ENCODE measurements at places on chromosomes 6 and 20.

DNA sequence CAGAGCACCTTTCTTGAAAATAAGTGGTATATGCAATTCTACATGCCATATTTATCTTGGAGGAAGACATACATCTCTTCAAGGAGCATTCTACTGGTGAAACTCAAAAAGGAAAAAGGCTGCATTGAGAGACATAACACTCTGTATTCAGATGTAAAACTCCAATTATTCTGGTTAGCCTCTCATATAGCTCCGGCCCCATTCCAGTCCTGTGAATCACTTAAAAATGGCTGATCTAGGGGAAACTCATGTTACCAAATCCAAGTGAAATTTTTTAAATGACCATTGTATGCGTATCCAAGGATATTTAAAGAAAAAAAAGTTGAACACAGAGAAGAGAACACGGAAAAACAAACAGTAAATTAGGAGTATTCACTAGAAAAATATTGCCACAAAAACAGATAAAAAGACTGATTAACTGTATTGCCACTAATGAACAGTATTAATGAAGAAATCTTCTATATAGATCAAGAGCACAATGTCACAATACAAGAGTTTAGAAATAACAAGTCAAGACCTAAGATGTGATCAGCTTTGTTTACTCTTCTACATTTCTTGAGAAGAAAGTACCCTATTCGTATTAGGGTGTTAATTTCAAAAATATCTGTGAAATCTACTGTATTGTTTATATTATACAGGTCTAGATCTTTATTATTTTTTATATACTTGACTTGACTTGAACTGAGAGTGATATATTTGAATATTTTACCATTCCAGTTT is 124.5 kb upstream of the GJE1 start:
- no peak for DNase-seq

DNA sequence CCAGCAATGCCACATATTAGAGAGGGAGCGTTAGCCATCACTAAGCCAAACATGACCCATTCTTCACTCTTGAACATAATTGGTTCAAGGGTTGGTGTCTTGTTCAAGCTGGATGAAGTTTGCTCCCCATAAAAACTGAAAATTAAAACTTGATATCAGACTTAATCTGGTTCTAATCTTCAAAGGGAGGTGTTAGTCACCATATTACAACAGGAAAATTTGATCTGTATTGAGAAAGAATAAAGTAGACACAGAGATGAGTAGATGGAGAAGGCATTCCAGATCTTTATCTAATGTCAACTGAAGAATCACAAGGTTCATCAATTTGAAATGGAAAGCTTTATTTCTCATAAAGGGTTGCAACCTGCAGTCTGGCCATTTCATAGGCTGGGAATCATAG is 972.8 kb downstream of the HACE1 start:
- DNase-seq, result no peak

DNA sequence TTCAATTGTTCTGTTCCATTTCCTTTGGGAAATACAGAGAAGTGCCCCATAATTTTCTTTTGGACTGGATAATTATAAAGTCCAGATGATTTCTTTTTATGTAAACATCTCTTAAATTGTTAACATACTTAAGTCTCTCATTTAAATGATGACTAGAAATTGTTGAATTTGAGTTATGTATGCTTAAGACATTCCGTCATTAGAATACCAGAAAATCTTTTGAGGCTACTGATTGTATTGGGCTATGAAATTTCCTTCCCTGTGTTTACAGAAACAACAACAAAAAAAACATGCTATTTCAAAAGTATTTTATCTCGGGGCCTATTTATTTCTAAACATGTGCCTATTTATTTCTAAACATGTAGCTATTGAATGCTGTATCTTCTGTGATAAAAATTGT is 125.4 kb downstream of the SH3BGRL2 start:
- DNase-seq, result no peak

DNA sequence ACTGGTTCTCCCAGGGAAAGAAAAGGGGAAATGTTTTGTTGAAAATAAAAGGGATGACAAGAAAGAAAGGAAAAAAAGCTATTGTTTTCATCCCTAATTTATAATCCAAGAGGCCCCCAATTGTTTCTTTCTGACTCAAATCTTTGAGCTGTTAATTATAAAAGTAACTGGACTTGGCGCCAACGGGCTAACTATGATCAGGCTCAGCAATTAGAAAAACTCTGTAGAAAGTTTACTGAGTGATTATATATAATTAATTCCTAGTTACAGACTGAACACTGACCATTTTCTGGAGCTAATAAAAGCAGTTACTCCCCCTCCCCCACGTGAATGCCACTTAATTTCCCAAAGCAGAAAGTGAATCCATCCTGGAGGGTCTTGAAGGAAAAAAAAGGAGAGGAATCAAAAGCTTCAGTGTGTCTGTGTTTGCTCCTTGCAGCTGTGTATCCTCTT is 3.2 kb downstream of the ZMYND8 start:
- no peak for DNase-seq

DNA sequence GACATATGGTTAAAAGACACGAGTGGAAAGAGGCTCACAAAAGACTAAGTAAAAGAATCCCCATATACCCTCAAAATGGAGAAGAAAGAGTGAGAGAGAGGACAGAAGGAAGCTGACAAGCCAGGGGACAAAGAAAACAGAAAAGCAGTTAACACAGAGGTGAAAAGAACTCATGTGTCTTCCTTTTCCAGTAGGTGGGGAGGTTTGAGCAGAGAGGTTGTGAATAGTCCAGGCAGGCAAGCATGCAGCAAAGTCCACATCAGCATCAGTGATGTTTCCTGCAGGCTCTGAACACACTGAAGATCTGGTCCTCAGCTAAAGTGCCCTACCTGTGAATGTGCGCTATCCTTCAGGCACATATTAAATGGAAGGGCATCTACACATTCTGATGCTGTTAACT is 196.5 kb upstream of the IRAK1BP1 start:
- DNase-seq, result no peak

DNA sequence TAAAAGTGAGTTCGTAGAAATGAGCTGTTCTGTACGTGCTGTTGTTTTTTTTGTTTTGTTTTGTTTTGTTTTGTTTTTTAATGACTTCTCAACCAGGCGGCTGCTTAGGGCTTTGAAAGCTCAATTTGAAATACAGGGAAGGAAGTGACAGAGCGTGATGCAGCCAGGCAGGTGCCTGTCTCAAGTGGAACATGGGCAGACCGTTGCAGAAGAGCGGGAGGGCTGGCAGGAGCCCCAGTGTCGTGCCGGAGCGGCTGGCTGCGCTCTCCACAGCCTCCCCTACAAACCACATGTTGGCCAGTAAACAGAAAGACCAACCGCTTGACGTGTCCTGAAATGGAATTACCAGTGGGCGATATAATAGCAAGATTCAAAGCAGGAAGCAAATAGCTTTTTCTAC is 164.9 kb upstream of the RREB1 start:
- peak; percentile 76 for DNase-seq

- peak; percentile 69 for DNase-seq
These were observed 52.1 kb downstream of the RNASET2 start for GRCh38 chr6:166904101-166904746.

DNA sequence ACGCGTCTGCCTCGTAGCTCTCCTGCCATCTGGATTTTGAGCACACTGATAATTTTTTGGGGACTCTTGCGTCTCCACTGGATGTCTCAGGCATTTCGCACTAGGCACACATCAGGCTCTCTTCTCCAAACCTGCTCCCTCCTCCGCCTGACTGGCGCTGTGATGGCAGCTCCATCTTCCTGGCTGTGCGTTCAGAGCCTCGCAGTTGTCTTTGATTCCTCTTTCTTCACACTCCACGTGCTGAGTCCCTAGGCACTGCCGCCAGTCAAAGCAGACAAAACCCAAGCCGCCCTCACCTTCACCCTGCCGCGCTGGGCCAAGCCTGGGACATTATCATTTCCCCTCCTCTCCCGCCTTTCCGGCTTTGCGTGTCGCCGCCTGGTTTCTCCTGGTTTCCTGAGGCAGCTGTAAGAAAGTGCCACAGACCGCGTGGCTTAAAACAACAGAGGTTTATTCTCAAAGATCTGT is 778 bp downstream of the PSMG4 start:
- DNase-seq, result no peak

DNA sequence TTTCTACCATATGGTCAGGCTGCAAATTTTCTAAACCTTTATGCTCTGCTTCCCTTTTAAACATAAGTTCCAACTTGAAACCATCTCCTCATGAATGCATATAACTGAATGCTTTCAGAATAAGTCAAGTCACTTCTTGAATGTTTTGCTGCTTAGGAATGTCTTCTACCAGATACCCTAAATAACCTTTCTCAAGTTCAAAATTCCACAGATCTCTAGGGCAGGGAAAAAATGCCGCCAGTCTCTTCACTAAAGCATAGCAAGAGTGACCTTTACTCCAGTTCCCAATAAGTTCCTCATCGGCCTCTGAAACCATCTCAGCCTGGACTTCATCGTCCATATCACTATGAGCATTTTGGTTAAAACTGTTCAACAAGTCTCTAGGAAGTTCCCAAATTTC is 1011.2 kb upstream of the CITED2 start:
- DNase-seq, result no peak

GRCh38 chr20:22525069-22525820 is 59.1 kb downstream of the FOXA2 start:
- no peak for DNase-seq

GRCh38 chr20:53677447-53678314 is 84.0 kb upstream of the ZNF217 start:
- no peak for DNase-seq

DNA sequence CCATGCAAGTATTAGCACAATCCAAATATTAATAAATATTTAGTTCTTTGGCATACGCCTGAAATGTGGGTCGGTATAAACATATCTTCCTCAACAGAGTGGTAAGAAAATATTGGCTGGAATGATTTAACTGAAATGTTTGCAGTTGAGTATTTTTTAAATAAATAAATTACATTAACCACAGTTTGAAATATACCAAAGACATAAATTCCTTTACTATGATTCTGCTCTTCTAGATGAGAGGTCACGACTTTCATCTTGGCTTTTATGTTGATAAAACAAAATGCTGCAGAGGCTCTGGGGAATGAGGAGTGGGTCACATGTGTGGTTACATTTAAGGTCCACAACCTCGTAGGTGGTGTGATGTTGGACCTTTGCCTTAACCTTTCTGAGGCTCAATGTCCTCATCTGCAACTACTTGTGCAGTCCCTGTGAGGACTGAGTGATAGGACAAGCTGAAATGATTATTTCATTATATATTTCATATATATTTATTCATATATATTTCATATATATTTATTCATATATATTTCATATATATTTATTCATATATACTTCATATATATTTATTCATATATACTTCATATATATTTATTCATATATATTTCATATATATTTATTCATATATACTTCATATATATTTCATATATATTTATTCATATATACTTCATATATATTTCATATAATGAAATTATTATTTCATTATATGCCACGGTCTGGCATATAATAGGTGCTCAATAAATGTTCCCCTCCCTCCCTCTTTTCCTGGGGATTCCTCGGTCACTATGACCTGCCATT is 107.4 kb downstream of the SAMD5 start:
- no peak for DNase-seq

DNA sequence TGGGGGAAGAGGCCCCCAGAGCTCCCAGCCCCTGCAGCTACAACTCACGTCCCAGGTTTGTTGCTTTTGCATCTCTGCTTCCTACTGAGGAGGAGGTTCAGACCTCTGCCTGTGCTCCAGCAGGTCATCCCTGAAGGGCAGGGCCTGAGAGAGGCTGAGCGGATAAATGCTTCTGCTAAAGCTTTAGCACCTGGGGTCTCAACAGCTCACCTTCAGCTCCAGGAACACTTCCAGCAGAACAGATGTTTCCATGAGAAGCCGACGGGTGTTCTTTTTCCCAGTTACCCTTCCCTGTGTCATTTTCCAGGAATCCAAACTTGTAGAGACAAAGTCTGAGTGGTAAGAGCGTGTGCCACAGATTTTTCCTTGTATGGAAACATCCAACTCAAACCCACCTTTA is 208.8 kb downstream of the TBC1D7 start:
- DNase-seq, result no peak

- DNase-seq, result no peak
These were observed 1.7 kb downstream of the PREX1 start for GRCh38 chr20:48826069-48826468.

DNA sequence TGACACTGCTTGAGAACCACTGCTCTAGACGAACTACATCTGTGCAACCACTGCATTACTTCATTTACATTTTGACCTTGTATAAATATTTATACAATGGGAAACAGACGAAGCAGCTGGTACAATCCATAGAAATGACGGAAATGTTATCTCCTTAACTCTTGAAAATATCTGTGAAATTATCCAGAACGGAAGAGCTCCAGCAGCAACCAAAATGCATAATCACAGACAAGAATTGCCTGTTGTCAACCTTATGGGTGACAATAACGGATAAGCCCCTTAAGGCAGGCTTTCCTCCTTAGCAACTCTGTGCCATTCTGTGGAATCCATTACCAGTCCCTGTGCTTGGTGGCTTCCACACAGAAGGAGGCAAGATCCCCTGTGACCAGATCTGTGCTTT is 115.4 kb downstream of the DTNBP1 start:
- DNase-seq, result no peak

- DNase-seq, result no peak
These were observed 139.2 kb downstream of the AHI1 start for GRCh38 chr6:135358251-135358821.

- DNase-seq, result no peak
These were observed 12.4 kb downstream of the PKIG start for GRCh38 chr20:44594730-44595129.

DNA sequence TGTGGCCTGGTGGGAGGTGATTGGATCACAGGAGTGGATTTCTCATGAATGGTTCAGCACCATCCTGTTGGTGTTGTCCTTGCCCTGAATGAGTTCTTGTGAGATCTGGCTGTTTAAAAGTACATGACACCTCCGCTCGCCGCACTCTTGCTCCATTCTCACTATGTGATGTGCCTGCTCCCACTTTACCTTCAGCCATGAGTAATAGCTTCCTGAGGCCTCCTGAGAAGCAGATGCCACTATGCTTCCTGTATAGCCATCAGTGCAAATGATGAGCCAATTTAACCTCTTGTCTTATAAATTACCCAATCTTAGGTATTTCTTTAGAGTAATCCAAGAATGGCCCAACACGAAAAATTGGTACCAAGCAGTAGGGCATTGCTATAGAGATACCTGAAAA is 34.5 kb downstream of the KIF16B start:
- no peak for DNase-seq

DNA sequence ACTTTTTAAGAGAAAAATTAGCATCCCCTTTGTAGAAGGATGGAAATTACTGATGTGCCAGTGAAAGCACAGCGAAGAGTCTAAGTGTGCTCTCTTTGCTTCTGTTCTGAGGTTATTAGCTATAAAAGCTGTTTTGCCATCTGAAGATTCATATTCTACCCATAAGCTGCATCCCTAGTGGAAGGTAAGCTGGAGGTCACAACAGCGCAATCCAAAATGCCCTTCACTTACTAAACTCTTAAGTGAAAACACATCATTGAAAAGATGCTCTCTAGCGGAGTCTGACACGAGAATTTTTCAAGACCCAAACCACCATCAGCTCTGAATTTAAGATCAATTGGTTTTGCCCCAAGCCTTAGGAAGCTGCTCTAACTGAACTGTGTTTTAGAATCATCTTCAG is 113.5 kb downstream of the ZMYND8 start:
- no peak for DNase-seq

Measured in DMS79 (cell line).